ENCODE measurements at places on chromosomes 4 and X.

DNA sequence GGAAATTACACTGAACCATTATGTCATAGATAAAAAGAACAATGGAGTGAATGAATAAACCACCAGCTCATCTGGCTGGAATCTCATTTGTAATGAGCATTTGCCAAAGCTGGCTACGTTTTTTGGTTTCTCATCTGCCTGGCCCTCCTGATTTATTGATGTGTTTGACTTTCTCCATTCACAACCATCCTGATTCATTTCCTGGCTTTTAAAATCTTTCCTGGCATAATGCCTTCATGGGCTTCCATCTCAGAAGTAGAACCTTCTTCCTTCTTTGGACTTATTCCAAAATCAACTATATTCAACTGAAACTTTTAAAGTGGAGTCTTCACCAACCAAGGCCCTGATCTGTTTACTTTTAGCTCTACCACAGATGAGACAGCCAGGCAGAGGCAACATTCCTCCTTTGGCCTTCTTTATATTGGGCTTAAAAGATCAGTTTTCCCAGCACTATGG is 36.0 kb upstream of the ARSJ start:
- no peak for DNase-seq

DNA sequence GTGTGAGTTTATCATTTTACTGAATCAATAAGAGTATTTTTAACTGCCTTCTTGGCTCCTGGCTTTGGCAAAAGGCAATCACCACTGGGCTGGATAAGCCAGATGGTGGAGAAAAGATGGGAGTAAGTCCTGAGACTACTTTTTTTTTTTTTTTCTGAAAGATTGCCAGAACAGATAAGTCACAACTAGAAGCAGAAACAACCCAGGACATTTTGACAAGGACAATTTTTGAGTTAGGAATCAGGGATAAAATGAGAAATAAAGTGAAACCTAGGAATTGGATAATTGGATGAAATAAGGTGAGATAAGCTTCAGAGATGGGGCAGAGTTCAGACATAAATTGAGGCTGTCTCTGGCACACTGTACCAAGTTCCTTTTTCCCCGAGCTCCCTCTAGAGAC is 471.0 kb downstream of the KLHL13 start:
- no peak for DNase-seq

- no peak for DNase-seq
Observed at GRCh38 chr4:6747294-6748051, 31.5 kb downstream of the BLOC1S4 start.

GRCh38 chr4:95887551-95887950 is 47.7 kb downstream of the PDHA2 start:
- DNase-seq = no peak

GRCh38 chrX:39814391-39814790 is 283.4 kb downstream of the BCOR start:
- peak; percentile 53 for DNase-seq

DNA sequence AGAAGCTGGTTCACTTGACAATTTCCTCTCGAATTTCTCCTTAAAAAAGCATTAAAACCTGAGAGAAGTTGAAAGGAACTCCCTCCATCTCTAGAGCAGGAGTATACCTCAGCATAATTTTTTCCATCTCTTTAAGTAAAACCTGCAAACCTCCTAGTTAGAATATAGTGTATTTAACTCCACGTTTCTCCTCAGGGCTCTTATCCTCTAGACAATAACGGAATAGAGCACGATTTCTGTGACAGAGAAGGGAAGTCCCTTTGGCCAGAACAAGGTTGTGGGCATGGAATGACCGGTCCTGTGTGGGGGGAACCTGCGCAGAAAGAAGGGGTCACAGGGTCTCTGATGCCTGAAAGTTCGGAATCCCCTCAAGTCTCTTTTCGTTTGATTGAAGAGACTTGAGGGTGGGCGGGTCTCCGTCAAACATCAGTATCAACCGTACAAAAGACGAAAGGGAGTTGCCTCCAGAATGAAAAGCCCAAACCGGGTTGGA is 697 bp downstream of the ZNF280C start:
- DNase-seq = no peak

DNA sequence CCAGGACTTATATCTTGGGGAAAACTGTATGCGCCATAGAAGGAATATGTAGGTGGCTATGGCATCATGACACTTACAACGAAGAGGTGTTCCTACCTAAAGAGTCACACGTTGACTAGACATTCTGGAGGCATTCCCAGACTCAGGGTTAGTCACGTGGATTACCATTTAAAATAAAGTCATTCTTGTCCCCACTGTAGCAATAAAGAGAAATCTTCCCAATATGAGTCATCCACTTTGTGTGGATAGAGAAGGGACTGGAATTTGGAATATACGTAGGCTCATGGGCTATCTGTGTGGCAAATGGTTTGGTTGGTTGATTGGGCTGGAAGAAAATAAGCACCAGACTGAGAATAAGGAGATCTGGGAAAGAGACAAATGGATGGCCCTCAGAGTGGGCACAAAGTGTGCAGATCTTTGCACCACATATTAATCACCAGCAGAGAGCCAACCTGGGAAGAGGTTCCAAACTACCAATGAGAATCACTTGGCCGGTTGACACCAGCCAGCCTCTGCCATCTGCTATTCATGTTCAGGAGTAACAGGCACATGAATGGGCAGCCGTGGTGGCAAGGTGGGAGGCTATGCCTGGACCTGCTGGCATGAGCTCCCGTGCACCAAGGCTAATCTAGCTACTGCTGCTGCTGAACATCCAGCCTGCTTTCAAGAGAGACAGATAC is 41.0 kb downstream of the MTNR1A start:
- no peak for DNase-seq

All from OCI-LY7 (cell line).